ENCODE measurements at places on chromosomes 3 and 15. TPM values are rescaled to one million over a fixed set of nuclear protein-coding genes. Genes with fewer than 3 reads are reported as not detected.

STRC gene
- 0.47 TPM for total RNA-seq

SLC9A9 gene
- 7.3 TPM for total RNA-seq

ALG1L2 gene
- 0.62 TPM for total RNA-seq

PIF1 gene
- 0.47 TPM for total RNA-seq

FRMD4B gene
- total RNA-seq: 54.6 TPM

Measured in occipital lobe (tissue), 3 donors.